GM12892 (cell line): ENCODE measurements at places on chromosomes 13 and 19.

DNA sequence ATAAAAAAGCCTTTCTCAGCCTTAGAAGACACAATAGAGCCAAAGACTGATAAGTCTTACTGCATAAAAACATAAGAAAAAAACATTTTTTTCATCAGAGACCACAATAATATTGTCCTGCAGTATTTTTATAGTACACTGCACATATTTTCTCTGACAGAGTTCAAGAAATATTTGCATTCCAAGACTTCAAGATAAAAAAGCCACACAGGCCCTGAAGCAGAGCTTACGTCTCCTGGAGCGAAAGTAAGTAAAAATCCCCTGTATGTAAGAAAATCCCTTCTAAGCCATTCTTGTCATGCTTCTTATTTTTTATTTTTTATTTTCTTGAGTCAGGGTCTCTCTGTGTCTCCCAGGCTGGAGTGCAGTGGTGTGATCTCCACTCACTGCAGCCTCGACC lies 755.9 kb downstream of the LIG4 start:
- DNase-seq: no peak

DNA sequence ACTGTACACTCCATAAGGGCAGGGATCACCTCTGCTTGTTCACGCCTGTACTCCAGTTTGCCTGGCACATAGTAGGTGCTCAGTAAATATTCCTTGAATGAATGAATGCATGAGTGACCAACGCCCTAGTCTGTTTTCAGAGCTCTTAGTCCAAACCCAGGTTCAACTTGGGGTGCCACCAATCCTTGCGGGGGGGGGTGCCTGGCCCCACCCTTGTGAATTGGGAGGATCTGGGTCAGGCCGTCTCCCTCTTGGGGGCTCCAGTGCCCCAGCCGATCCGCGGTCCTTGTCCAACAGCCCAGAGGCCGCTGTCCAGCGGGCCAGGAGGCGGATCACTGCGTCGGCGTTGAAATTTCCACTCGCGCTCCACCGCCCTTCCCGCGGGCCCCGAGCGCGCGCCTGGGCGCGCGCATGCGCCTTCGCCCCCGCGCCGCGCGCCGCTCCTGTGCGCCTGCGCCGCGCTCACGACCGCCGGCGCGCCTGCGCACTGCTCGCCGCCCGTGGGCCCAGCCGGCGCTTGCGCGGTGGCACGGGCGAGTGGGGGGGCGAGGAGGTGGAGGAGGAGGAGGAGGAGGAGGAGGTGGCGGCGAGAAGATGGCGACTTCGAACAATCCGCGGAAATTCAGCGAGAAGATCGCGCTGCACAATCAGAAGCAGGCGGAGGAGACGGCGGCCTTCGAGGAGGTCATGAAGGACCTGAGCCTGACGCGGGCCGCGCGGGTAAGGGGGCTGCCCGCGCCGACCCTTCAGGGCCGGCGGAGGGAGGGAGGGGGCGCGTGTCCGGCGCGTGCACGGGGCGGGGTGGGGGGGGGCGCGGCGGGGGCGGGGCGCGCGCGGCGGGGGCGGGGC lies at the start of gene CRTC1:
CRTC1 (plus strand) TSS at position 572 of the 849 bp plus-strand sequence; CDS start at position 595, 23 bp downstream.
- DNase-seq: peak; percentile 96

DNA sequence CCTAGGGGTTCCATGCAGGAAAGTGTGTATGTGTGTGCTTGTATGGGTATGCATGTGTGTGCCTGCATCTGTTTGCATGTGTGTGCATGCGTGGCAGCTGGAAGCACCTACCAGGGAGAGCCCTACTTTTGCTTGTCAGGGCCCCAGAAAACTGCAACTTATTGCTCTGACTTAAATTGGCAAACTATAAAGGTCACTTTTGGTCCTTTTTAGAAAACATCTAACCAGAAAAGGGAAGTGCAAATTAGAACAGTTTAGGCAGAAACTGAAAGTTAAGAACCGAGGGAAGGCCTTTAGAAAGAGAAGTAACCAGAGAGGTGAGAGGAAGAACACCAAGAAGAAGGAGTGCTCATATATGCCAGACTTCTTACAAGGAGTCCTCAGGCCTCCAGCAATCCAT lies 32.5 kb downstream of the DLEU7 start:
- peak; percentile 6 for DNase-seq

GRCh38 chr19:44814517-44814916 lies 5.6 kb downstream of the BCAM start:
- no peak for DNase-seq

DNA sequence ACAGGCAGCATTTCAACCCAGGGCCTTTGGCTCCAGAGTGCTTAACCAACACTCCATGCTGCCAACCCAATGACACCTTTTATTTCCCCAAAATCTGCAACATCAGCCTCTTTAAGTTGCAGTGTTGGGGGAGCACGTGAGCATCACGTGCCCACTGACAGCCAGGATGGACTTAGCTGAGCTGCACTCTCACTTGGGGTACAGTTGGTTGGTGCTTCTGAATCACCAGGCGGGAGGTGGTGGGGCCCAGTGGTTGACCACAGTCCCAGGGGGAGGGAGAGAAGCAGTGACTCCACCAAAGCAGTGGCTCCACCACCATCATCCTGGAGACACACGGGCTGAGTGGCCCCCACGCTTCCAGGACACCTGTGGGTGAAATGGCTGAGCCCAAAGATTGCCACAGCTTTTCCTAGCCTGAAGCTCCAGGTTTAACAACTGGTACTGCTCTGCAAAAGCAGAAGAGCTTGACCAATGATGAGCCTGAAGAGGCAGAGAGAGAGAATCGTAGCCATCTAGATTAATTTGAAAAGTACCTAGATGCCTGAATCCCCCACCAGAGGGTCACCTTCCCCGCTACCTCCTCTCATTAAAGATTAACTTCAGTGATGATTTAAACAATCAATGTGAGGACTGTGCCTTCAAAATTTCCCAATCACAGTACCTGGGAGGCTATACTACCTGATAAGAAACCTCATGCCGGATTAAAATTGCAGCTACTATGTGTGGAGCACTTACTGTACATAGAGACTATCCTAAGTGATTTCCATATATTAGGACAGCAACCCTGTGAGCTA lies 193.8 kb downstream of the FOXO1 start:
- no peak for DNase-seq

DNA sequence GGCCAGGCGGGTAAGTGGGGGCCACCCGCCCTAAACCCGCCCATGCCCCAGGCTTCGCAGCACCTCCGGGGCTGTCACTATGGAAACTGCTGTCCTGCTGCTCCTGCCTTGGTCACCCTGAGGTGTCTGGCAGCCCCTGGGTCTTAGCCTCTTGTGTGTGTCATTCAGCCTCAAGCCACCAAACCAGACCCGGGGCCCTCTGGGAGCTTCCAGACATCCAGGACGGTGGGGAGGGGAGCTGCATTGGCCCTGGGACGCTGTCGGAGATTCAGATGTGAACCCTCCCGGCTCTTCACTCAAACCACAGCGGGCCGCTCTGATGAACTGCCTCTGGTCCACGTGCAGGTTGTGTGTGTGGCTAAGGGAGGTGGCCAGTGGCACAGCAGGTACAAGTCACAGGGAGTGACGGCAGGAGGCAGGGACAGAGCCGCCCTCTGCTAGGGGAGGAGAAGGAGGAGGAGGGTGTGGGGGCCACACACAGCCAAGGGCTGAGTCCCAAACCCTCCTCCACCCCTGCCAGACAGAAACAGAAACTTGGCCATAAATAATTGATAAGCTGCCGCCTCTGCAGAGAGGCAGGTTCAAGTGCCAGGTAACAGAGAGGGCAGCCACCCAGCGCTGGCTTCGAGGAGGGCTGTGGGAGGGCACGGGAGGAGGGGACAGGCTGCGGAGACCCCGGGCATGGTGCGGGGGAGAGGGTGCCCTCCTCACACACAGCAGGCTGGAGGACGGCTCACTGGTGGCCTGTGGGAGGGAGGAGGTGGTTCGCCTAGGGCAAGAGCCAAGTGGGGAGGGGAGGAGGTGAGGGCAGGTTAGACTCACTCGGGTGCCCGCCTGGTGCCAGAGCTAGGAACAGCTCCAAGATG lies 8.0 kb downstream of the NANOS3 start:
- no peak for DNase-seq

DNA sequence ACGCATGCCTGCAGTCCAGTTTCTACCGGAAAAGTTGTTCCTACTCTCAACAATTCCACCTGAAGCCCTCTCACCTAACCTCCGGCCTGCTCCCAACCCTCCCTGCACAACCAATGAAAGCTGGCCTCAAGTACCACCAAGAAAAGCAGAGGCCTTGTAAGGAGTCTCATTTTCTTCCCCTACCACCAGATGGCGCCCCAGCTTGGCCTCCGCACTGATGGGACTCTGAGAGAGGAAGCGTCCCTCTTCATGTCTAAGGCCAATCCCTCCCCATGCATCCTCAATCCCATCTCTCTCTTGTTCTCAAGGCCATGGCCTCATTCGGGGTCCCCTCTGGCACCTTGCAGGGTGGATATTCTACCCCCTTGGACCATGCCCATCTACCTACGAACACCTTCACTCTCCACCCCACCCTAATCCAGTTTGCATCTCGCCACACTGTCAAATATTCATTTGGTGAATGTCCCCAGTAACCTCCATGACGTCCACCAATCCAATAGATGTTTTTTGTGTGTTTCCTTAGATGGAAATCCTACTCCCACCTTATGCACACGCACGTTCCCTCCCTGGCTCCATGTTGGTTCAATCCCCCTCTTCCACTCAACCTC lies 412.8 kb downstream of the ZNF536 start:
- peak; percentile 24 for DNase-seq

- no peak for DNase-seq
Observed at GRCh38 chr13:100434010-100434763, 154.4 kb downstream of the GGACT start.

DNA sequence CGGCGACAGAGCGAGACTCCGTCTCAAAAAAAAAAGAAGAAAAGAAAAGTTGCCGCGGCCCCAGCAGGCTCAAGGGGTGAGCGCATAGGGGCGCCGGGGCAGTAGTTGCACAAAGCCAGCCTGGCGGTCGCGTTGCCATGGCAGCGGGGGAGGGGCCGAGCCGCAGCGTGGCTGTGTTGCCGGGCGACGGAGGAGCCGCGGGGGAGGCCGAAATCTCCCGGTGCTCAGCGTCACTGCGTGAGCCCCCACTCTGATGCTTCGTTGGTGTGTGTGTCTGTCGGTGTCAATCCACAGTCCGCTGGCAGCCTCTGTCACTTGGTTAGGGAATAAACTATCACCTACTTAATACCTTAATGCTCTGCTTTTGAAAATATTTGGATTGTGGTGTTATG lies 82.9 kb upstream of the C1QTNF9B start:
- DNase-seq: peak; percentile 74

DNA sequence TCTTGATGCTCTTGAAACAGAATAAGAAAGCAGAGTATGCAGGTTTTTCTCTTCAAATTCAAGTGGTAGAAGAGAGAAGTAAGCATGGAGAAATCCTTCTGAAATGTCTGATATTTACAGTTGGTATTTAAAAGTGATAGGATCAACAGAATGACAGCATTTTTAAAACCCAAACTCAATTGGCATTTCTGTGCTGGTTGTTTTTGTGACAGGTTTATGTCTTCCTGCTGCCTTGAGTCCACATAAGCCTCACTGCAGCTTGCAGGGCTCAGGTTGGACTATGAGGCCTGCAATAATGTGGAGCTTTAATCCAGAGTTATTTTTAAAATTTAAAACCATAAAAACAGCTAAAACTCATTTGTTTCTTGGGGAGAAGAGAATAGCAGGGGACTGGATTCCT lies 105.1 kb downstream of the ZAR1L start:
- no peak for DNase-seq

- DNase-seq: no peak
Observed at GRCh38 chr13:75647126-75647784, 11.1 kb downstream of the LMO7 start.
